ENCODE measurements at places on chromosomes 4 and X. TPM values are rescaled to one million over a fixed set of nuclear protein-coding genes. Genes with fewer than 3 reads are reported as not detected.

The PSAPL1 gene
- total RNA-seq, result not detected

The SOX3 gene
- total RNA-seq, result not detected

The VEGFD gene
- total RNA-seq, result not detected

The TSPAN6 gene
- 1.2 TPM for total RNA-seq

The RHOXF1 gene
- total RNA-seq, result 2.1 TPM

The SOWAHB gene
- not detected for total RNA-seq

The GDPD2 gene
- total RNA-seq, result not detected

Measured in CD4-positive, alpha-beta memory T cell (primary cell).